ENCODE measurements at places on chromosomes 2 and 18.

- DNase-seq, result no peak
Measured at GRCh38 chr18:78683191-78684010, 296.2 kb upstream of the SALL3 start.

- peak; percentile 81 for DNase-seq
Measured at GRCh38 chr2:11004199-11004598, 92.5 kb downstream of the KCNF1 start.

DNA sequence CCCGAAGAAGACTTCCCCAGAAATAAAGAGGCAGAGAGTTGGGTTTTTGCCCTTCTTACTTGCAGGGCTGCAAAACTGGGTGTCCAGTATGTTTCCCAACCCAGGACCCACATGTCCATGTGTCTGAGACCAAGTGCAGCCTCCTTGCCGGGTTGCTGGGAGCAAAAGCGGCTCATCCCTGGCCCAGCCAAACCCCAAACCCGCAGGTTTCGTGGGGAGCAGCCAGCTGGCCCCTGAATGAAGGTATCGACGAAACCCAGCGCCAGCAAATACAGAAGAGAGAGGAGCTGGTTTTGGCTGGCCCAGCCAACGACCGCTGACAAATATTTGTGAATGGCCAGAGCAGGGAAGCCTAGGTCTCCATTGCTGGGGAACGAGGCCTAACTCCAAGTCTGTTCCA, 197.1 kb downstream of the SMAD7 start:
- DNase-seq, result no peak

- no peak for DNase-seq
Measured at GRCh38 chr2:148253685-148254084, 232.8 kb downstream of the MBD5 start.

GRCh38 chr2:236317938-236318396, 53.8 kb upstream of the ASB18 start:
- DNase-seq, result no peak

- no peak for DNase-seq
Measured at GRCh38 chr2:147490401-147491261, 354.2 kb upstream of the ACVR2A start.

- DNase-seq, result no peak
Measured at GRCh38 chr2:10342245-10342951, 39.7 kb downstream of the HPCAL1 start.

DNA sequence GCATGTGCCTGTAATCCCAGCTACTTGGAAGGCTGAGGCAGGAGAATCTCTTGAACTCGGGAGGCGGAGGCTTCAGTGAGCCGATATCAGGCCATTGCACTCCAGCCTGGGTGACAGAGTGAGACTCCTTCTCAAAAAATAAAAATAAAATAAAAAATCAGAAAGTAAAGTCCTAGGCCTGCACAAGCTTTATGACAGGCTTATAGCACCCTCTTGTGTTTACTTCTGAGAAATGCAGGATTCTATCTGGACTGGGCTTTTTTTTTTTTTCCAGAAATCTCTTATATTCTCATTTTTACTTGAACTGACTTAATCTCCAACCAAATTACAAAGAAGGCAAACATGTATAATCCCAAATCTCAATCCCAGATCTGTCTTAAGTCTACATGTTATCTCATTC, 26.1 kb upstream of the REG3G start:
- DNase-seq, result no peak

DNA sequence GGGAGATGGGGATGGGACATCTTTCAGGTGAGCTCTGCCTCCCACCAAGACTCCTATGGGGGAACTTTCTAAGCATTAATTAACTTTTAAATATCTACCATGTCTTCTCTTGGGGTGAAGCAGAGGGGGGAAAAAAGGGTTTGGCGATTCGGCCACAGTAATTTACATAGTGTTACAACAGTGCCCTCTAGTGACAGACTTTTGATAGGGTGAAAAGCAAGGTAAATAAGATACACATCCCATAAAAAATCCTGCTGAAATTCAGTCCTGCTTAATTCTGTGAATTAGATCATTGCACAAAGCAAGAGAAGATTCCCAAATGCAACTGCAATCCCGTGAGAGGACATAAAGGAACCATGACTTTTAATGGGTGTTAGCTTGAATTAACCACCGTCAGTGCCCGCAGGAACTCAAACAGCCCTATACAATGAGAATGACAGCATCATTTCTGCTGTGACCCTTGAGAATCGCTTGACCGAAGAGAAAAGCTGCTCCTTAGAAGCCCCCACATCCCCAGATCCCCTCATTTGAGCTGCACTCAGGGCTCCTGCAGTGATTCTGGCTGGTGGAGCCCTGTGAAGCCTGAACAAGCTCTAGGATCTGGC, 32.8 kb downstream of the FAM124B start:
- DNase-seq, result peak; percentile 37

DNA sequence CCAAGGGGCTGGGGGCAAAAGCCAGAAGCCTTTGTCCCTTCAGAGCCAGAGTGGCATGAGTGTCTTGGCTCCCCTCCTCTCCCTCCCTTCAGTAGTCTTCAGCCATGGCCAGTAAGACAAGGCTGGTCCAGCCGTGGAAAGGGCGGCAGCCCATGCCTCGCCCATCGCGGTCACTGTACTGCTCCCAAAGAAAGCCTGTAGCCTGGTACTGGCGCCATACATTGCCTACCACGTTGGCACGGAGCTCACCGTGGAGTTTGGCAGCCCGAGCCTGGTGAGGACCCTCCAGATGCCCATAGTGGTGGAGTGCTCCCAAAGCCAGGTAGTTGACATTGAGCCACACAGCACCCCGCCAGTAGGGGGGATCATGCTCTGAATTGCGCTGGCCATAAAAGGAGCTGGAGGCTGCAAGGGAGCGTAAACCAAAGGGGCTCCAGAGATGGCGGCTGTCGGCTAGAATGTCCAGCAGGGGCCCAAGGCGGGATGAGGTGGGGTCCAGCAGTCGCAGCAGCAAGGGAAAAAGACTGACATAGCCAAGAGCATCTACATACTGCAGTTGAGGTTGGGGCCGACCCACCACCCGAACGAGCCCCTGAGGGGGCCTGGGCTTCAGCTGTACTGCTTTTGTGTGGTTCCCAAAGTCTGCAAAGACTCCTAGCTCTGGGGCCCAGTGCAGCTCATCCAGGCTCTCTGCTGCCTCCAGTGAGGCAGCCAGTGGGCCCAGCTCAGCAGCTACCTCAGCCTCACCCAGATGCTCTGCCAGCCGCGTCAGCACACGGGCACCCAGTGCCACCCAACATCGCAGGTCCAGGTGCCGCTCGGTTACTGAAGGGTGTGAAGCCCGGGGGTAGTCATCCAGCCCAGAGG, 3.2 kb downstream of the WBP1 start:
- DNase-seq, result no peak

GRCh38 chr2:174120346-174120745, 128.0 kb downstream of the OLA1 start:
- DNase-seq, result no peak

DNA sequence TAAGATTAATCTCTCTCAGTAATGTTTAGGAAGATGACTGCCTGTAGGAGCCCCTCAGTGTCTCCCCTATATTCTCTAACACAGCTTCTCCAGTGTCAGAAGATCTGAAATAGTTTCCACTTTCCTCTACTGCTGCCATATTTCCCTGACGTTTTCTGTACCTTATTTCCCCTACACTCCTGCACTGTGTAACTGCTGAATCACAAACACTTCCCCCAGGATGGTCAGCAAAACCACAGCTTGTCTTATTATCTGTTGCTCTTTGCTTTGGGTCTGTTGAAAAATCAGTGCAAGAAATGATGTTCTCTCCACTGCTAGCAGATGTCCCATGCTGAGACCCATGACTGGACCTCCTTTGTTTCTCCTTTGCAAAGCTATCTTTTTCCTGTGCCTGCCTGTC, 441.7 kb downstream of the EPHA4 start:
- DNase-seq, result no peak

GRCh38 chr2:132373391-132374135, 43.0 kb upstream of the GPR39 start:
- DNase-seq, result no peak

DNA sequence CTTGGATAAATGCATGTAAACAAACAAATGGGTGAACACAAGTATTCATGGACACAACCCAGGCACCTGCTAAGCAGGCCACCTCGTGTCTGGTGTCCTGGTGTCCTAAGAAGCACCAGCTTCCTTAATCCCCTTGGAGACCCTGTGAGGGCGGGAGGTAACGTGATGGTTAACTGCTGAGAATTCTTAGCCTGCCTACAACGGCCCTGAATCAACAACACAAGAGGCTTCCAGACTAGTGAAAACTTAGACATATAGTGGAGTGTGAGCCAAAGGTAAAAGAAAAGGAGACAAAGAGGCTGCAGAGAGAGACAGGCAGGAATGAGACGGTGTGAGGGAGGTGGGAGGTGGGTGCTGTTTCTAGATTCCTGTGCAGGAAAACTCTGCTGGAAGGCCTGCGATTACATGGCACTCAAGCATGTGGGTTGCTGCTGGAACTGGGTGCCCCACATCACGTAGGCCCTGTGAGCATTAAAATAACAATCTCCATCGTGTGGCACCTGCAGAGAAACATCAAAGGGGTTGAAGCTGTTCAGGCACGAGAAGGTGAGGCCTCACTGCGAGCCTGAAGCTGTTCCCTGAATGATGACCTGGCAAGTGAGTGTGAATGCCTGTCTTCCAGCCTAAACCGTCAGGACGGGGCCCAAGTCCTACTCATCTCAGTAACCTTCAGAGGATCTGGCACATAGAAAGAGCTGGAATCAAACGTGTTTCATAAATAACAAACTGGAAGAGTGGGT, 64.2 kb downstream of the RPL37A start:
- DNase-seq, result no peak

DNA sequence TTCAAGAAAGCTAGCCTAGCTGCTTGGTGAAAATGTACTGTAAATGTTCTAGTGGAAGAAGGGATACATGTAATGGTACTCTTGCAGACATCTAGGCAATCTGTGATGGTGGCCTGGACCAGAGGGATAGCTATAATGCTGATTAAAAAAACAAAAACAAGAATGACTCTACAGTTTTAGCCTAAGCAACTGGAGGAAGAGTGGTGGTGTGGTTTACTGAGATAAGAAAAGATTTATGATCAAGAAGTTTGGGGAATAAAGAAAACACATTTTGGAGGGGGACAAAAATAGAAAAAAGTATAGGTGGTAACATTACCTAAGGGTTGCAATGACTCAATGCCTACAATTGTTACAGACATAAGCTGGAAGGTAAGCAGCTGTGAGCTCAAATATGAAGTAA, 1080.7 kb upstream of the CELF4 start:
- DNase-seq, result no peak

DNA sequence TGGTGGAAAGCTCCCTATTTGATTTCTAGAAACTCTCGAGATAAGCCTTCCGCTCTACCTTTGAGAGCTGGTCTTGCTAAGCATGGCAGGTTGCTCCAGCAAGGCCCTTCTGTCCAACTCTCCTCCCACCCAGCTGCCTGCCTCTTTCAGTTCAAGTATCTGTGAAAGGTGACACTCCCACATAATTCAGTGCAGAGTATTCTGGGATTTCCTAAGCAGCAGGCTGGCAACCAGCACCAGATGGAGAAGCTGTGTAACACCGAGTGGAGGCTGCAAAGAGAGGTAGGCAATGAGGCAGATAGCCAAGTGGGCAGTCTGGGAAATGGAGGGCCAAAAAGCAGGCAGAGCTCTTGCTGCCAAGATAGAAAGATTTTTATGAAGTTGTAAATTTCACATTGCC, 88.4 kb upstream of the CAVIN2 start:
- no peak for DNase-seq

GRCh38 chr2:189726849-189727248, 35.7 kb downstream of the OSGEPL1 start:
- no peak for DNase-seq

DNA sequence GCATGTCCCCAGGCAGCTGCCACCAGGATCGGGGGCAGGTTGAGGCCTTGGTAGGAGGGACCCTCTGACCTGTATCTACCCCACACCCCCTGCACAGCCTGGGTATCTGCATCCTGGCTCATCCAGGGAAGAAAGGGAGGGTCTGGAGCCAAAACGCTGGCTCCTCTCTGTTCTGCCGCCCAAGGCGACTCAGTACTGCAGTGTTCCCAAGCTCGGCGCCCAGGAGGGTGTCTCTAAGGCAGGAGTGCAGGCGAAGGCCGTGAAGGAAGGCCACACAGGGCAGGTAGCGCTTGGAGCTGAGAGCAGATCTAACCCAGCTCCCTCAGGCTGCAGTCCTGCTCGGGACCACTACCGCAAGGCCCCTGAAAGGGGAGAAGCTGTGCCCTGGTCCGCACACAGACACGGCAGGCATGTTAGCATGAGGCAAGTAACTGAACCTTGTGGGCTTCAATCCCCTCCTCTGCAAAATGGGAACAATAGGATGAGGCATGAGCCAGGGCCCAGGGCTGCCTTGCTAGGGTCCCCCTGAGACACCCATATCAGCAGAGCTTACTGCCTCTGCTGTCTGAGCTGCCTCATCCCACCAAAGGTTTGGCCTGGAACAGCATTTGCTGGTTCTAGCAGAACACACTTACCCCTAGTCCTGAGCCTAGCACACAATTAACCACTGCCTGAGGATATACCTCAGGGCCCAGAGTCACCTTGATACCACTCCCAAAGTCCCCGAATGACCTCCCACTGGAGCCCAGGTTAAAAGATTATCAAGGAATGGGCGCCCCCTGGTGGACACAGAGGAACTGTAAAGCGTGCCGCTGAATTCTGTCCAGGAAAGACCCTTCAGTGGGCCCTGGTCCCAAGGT, 6.5 kb downstream of the PTMA start:
- no peak for DNase-seq

GRCh38 chr2:67726416-67726815, 329.3 kb downstream of the ETAA1 start:
- DNase-seq, result no peak

DNA sequence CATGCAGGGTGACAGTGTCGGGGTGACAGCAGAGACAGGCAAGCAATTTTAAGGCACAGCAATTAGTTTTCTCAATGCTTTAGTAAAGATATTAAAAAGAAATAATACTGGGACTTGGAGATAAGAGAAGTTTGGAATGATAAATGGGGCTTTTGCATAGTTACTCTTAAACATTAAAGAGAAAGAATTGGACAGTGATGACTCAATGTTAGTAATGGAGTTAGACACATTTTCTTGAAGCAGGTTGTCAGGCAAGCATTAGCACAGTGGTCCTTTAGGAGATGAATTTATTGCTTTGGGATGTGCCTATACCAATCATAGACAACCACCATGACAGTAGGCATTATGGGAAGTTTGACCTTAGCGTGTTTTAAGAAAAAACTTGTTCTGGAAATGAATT, 228.3 kb upstream of the RAB12 start:
- no peak for DNase-seq

- no peak for DNase-seq
Measured at GRCh38 chr18:12296457-12296856, 11.6 kb upstream of the TUBB6 start.

DNA sequence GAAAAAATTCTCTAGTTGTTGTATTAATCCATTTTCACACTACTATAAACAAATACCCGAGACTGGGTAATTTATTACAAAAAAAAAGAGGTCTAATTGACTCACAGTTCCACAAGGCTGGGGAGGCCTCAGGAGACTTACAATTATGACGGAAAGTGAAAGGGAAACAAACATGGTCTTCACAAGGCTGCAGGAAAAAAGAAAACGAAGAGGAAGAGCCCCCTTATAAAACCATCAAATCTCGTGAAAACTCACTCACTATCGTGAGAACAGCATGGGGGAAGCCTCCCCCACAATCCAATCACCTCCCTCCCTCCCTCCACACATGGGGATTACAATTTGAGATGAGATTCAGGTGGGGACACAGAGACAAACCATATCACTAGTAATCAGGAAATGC, 61.7 kb upstream of the SPTBN1 start:
- DNase-seq, result no peak

GRCh38 chr2:43707255-43708015, 31.2 kb upstream of the C1GALT1C1L start:
- no peak for DNase-seq
